ENCODE measurements at places on chromosomes 6 and 20. TPM values are rescaled to one million over a fixed set of nuclear protein-coding genes. Genes with fewer than 3 reads are reported as not detected.

Gene GSTA4
- total RNA-seq = 18.2 TPM

Gene OR2J3
- not detected for total RNA-seq

Gene BEND6
- 0.45 TPM for total RNA-seq

DNA sequence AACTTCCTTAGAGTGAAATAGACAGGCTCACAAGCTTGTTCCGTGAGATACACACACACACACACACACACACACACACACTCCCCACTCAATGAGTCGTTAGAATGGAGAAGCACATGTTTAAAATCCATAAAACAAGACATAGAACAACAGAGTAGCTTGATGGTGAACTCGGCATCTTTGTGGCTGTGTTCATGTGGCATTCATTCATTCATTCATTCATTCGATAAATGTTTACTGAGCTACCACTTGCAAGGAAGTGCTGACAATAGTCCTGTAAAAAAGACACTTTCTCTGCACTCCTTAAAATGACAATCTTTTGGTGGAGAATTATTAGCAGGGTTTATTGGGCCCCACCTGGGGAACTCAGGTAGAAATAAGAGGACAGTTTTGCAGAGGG, 242.0 kb downstream of the FOXA2 start:
- DNase-seq = no peak
- H3K4me1 ChIP-seq = no peaks in the 10 kb centered on the region
- H3K36me3 ChIP-seq = no peaks in the 10 kb centered on the region
- no peaks in the 10 kb centered on the region for H3K27me3 ChIP-seq
- no peak overlapping the region for H3K4me3 ChIP-seq

DNA sequence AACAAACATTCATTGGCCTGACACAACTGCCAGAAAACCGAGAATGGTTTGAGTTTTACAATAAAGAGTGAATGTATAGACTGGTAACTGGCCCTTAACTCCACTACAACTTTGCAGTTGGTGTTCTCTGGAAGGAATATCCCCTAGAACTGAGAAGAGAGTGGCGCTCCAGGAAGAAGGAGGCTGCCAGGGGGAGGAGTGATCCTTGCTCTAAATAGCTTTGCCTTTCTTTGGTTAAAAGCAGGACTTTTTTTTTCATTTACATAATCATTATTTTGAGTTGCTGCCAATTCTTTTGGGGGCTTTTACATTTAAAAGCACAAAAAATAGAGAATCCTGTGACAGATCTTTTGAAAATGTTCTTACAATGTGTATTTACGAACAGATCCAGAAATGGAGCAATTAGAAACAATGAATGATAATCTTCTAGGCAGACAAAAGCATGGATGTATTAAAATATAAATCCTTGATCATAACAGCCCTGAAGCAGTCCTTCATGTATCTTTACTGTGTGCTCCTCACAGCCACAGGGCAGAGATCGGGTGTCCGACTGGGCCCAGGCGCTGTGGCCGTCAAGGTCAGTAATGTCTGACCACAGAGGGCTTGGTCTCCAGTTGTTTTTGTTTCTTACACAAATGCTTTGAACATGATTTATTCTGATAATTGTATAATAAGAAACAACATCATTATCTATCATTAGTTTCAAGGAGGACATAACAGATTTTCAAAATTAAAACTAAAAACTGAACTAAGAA, 612.2 kb downstream of the HDGFL1 start:
- DNase-seq = no peak
- H3K4me1 ChIP-seq = no peaks in the 10 kb centered on the region
- H3K4me3 ChIP-seq = no peak overlapping the region
- no peaks in the 10 kb centered on the region for H3K27me3 ChIP-seq
- H3K36me3 ChIP-seq = no peaks in the 10 kb centered on the region

- H3K4me3 ChIP-seq = no peak overlapping the region
- H3K27ac ChIP-seq = peak overlapping the region; percentile 11
- H3K36me3 ChIP-seq = no peaks in the 10 kb centered on the region
- no peaks in the 10 kb centered on the region for H3K27me3 ChIP-seq
- H3K4me1 ChIP-seq = peaks cover 25% of the 10 kb centered on the region
These were observed 162.2 kb downstream of the KCNQ5 start for GRCh38 chr6:72784071-72784470.

DNA sequence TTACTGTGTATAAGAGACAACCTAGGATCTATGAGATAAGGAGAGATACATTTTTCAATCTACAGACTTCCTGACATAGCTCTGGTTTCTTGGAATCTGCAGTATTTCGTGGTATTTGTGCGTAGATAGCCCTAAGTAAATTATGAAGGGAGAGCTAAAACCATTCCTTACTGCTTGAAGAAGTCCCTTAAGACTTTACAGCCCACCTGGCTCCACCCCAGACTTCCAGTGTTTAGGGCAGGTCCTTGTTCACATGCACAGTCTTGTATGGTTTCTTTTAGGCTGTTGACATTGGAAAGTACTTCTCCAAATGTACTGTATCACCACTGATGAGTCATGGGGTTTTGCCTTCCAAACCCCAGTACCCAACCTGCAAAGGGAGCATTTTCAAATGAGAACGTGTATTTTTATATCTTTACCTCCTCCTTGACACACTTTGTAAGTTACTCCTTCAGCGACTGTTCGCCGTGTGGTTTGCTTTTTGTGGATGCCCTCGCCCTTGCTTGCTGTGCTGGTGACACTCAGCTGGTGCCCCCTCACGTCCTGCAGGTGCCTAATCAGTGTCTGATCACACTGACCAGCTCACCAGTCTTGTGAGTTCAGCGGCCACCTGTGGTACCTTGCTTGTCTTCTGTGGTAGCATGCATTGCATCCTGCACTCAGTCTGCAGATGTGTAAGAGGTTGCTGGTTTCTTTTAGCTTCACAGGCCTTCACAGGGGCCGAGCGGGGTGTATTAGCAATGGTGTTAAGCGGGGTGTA, 73.3 kb downstream of the IGF2R start:
- peaks cover 77% of the 10 kb centered on the region for H3K36me3 ChIP-seq
- no peak for DNase-seq
- H3K4me3 ChIP-seq = no peak overlapping the region
- H3K27ac ChIP-seq = no peak overlapping the region
- no peaks in the 10 kb centered on the region for H3K27me3 ChIP-seq

- H3K4me1 ChIP-seq = peaks cover 14% of the 10 kb centered on the region
- peak overlapping the region; percentile 96 for H3K27ac ChIP-seq
- peak overlapping the region; percentile 88 for H3K4me3 ChIP-seq
- H3K27me3 ChIP-seq = no peaks in the 10 kb centered on the region
These were observed 996 bp upstream of the SEC23B start for GRCh38 chr20:18506744-18507143.

DNA sequence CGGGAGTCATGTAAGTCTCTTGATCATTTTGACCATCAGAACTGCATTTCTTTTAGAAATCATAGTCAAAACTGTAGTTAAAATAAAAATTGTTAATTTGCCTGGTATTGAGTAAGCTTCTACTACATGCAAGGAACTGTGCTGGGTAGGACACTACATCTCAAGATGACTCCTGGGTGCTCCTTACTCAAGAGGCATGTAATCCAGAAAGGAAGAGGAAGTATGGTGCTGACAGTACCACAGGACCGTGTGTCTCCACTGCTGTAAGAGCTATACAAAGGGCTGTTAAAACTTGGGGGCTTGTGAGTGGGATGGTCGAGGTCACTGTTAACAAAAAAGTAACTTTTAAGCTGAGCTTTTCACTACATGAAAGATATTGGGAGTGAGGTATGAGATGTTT, 508.3 kb upstream of the SOX4 start:
- no peak for DNase-seq
- H3K4me3 ChIP-seq = no peak overlapping the region
- H3K27me3 ChIP-seq = no peaks in the 10 kb centered on the region
- H3K4me1 ChIP-seq = no peaks in the 10 kb centered on the region
- H3K36me3 ChIP-seq = no peaks in the 10 kb centered on the region

GRCh38 chr6:125791820-125792165, 1.0 kb downstream of the NCOA7 start:
- peak overlapping the region; percentile 99 for H3K27ac ChIP-seq
- H3K27me3 ChIP-seq = no peaks in the 10 kb centered on the region
- no peak for DNase-seq

DNA sequence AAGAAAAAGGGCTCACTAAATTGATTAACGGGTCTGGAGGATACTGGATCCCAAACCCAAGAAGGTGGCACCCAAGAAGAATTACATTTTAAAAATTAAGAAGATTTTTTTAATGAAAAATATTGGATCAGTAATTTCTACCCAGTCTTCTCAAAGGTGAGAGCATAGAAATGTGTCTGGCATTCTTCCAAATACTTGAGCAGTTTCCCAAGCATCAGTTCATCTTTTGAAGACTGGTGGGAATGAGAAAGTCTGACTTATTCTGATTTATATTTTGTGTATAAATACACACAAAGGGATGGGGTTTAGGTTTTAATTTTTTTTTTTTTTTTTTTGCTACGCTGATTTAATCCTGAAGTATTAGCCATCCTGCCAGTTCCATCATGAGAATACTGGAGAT, 3.3 kb downstream of the MGME1 start:
- no peak overlapping the region for H3K4me3 ChIP-seq
- DNase-seq = no peak
- no peaks in the 10 kb centered on the region for H3K36me3 ChIP-seq
- no peak overlapping the region for H3K27ac ChIP-seq
- H3K27me3 ChIP-seq = no peaks in the 10 kb centered on the region

DNA sequence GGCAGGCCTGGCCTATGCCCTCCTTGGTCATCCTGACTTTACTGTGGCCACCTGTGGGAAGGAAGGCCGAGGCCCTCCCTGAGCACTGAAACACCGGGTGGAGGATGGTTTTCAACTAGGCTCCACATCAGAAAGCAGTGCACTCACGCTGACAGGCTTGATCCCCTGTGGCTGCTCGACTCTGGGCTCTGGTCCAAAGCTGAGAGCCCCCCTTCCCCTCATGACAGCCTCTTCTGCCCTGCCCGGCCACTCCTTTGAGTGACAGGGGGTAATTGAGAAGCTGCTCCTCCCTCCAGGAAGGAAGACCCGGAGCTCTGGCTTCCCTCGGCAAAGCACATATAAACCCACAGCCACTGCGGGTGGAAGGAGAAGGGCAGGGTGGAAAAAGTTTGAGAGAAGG, 43.6 kb downstream of the MUC22 start:
- no peak for DNase-seq
- H3K27me3 ChIP-seq = peaks cover 26% of the 10 kb centered on the region
- no peak overlapping the region for H3K4me3 ChIP-seq
- H3K4me1 ChIP-seq = no peaks in the 10 kb centered on the region
- H3K27ac ChIP-seq = no peak overlapping the region
- no peaks in the 10 kb centered on the region for H3K36me3 ChIP-seq

- no peaks in the 10 kb centered on the region for H3K36me3 ChIP-seq
- H3K27me3 ChIP-seq = no peaks in the 10 kb centered on the region
- no peak for DNase-seq
- no peak overlapping the region for H3K4me3 ChIP-seq
- no peak overlapping the region for H3K27ac ChIP-seq
These were observed 140.4 kb downstream of the F13A1 start for GRCh38 chr6:6179858-6180623.

- peak overlapping the region; percentile 48 for H3K27ac ChIP-seq
- peak overlapping the region; percentile 15 for H3K4me3 ChIP-seq
- no peak for DNase-seq
- H3K4me1 ChIP-seq = peaks cover 46% of the 10 kb centered on the region
- H3K36me3 ChIP-seq = no peaks in the 10 kb centered on the region
These were observed 54.4 kb upstream of the CEP85L start for GRCh38 chr6:118705544-118706491.

- H3K36me3 ChIP-seq = no peaks in the 10 kb centered on the region
- H3K4me1 ChIP-seq = peaks cover 28% of the 10 kb centered on the region
- H3K27me3 ChIP-seq = no peaks in the 10 kb centered on the region
- no peak for DNase-seq
These were observed 327.3 kb downstream of the QKI start for GRCh38 chr6:163741743-163742363.

DNA sequence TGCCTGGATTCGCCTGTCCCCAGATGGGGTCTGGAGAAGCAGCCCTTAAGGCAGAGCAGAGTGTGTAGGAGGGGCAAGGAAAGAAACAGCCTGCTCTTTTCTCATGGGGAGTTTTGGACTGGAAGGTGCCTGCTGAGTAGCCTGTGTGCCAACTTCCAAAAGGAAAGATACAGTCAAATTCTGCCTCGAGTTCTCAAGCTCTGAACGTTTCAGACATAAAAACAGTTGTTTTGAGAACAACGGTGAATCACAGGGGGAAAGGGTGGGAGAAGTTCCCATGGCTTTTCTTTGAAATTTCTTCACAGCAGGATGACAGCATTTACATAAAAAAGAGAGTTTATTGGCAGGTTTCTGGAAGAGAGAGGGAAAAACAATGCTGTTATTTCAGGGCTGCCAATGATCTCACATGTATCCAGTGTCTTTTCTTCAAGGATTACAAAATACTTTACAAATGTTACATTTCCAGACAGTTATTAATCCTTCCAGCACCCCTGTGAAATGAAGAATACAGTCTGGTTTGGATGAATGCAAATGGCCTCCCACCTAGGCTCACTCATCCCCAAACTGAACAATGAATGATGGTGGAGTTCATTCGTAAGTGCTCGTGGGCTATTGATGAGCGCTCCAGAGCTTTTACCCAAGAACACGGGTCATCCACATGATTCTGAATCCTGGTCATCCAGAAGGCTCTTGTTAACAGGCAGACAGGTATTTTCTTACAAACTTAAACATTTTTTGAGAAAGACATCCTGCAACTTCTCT, 33.8 kb upstream of the ECI2 start:
- peak; percentile 62 for DNase-seq
- H3K4me3 ChIP-seq = no peak overlapping the region
- no peaks in the 10 kb centered on the region for H3K36me3 ChIP-seq
- H3K27ac ChIP-seq = no peak overlapping the region
- no peaks in the 10 kb centered on the region for H3K27me3 ChIP-seq
- no peaks in the 10 kb centered on the region for H3K4me1 ChIP-seq

DNA sequence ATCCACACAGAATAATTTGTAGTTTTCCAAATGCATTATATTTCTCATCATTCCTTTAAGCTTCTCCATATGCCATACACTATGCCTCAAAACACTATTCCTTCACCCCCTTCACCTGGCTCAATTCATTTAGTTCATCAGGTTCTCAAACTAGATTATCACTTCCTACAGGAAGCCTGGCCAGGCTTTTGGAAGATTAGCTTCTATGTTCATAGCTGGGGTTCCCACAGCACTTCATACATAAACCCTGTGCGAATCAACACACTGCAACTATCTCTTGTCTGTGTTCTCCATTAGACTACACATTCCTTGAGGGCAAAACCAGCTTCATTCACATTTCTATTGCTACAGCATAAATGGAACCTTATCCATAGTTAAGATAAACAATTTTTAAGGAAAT, 40.5 kb upstream of the PLN start:
- no peak for DNase-seq
- no peak overlapping the region for H3K27ac ChIP-seq
- H3K4me3 ChIP-seq = no peak overlapping the region
- no peaks in the 10 kb centered on the region for H3K36me3 ChIP-seq
- H3K4me1 ChIP-seq = no peaks in the 10 kb centered on the region

- DNase-seq = no peak
- H3K27me3 ChIP-seq = no peaks in the 10 kb centered on the region
- H3K36me3 ChIP-seq = no peaks in the 10 kb centered on the region
- H3K27ac ChIP-seq = no peak overlapping the region
These were observed 26.9 kb downstream of the NRN1 start for GRCh38 chr6:5979650-5980420.
